ENCODE measurements at places on chromosomes 3 and 15. TPM values are rescaled to one million over a fixed set of nuclear protein-coding genes. Genes with fewer than 3 reads are reported as not detected.

The NR1I2 gene
- 0.15 TPM for total RNA-seq

The MAP2K1 gene
- 38.0 TPM for total RNA-seq

The ZNF619 gene
- 5.2 TPM for total RNA-seq

The AGBL1 gene
- not detected for total RNA-seq

The ADAMTS7 gene
- total RNA-seq: 4.6 TPM

The DUOX1 gene
- total RNA-seq: not detected

The COMMD2 gene
- total RNA-seq: 30.2 TPM

The KCNMB3 gene
- total RNA-seq: 0.65 TPM

The ECE2 gene
- total RNA-seq: not detected

The PROK2 gene
- not detected for total RNA-seq

The HDDC3 gene
- 22.9 TPM for total RNA-seq

The ALDH1A2 gene
- total RNA-seq: under 0.01 TPM

The PRRT3 gene
- 0.97 TPM for total RNA-seq

The JAGN1 gene
- total RNA-seq: 43.2 TPM

The SLC6A6 gene
- total RNA-seq: 9.7 TPM

The MOBP gene
- not detected for total RNA-seq

The PLA1A gene
- total RNA-seq: 0.65 TPM

The NXPE3 gene
- total RNA-seq: 7.1 TPM

The NANOGP8 gene
- not detected for total RNA-seq

The DPPA4 gene
- not detected for total RNA-seq

The STRIT1 gene
- not detected for total RNA-seq

The LRRIQ4 gene
- total RNA-seq: not detected

The ANKRD34C gene
- total RNA-seq: not detected

The CSTA gene
- not detected for total RNA-seq

The GOLGA6L4 gene
- 0.97 TPM for total RNA-seq

The NECTIN3 gene
- 66.3 TPM for total RNA-seq

The DLEC1 gene
- total RNA-seq: not detected

The C2CD4A gene
- 4.2 TPM for total RNA-seq

The CFAP91 gene
- total RNA-seq: 0.76 TPM

The CYP1A2 gene
- not detected for total RNA-seq

All from epithelial cell of umbilical artery (primary cell).